ENCODE measurements at places on chromosomes 6 and 20.

GRCh38 chr20:32068174-32068573 lies 16.1 kb downstream of the HCK start:
- DNase-seq: no peak

DNA sequence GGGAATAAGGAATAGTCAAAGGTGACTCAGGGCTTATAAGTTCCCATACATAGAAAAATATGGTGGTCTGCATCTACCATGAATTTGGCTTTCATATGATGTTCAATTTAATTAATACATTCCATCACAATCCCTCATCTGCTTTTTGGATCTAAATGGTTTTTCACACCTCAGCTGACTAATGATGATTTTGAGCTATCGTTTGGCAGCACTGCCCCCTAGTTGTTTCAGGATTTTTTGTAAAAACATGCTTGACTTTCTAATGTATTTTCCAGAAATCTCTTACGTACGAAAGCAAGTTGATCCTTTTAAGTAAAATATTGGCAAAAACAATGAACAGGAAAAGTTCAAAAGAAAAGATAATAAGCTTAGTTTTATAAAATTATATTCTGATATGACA lies 408.6 kb upstream of the ADGRB3 start:
- no peak for DNase-seq

DNA sequence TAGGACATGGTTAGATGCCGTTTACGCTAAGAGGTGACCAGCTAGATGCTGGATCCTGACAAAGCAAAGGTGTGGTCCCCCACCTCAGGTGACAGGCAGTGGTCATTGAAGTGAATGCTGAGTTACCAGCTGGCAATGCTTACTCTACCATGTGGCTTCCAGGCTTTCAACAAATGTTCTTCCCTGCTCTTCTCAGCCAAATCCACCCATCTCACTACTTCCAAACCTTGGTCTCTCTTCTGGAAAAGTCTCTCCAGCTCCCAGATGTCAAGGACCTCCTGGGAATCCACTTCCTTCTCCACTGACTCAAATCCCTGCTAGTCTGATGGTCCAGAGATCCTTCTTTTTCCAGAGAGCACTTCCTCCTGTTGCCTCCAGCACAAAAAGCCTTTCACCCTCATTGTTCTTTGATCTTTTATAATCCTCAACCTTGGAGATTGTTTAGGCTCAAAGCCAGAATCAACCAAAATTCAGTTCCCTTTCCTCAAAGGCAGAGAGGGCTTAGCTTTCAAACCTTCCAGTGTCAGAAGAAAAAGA lies 228.0 kb downstream of the ZNF217 start:
- DNase-seq: no peak

DNA sequence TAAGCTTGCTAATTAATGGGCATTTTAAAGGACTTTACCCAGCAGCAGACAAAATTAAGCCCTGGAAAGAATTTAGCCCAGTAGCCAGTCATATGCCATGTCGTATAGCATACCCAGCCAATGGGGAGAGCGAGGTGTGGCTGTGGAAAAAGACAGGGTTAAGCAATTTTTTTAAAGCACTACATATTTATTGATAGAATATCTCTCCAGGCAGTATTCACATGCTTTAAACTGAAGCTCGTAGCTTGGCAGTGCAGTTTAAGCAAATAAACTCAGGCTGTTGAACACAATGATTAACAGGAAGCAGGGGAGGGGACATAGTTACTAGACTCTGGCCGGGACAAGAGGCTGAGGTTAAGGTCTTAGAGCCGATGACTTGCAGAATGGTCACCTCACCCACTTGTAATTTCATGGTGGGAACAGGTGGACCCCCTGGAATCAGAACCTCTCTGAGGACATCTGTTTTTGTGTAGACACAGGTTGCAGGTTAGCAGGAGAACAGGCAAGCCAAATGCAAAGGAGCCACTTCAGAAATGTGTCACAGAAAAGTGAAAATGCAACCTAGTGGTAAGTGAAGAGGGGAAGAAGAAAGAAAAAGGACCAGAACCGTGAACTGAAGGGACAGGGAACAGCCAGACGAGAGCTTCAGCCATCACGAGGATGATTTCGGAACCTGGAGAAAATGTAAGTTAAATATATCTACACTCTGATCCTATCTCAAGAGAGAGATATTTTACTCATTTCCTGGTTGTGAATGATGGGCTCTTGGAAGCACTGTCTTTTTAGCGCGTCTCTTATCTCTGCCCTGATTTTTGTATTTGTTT lies 7.2 kb downstream of the GCNT2 start:
- DNase-seq: no peak

GRCh38 chr6:161948462-161948861 lies 674.6 kb upstream of the AGPAT4 start:
- no peak for DNase-seq

GRCh38 chr6:88377976-88378568 lies 211.9 kb upstream of the CNR1 start:
- no peak for DNase-seq

DNA sequence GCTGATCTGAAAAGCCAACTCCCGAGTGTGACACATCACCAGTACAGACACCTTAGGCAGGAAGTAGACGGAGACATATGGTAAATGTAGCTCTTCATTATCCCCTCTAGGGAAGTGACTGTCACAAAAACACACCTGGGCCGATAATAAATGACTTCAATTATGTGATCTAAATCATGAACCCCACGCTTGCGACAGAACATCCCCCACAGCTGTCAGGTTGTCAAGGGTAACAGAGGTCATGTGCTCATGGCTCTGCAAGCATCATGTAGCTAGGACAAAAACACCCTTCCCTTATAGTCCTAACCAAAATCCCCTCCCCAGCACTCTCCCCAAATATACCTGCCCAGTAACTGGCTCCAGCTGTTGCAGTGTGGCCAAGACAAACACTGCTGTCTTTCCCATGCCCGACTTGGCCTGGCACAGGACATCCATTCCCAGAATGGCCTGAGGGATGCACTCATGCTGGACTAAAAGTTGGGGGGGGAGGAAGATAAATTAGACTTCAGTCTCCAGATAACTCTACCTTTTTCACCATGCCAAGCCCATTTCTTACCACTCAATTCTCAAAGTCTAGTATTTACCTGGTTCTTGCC lies 2.9 kb downstream of the DDX39B start:
- no peak for DNase-seq

GRCh38 chr6:116253188-116253504 lies 729 bp downstream of the TSPYL4 start:
- no peak for DNase-seq

- DNase-seq: no peak
Measured at GRCh38 chr20:17636523-17637412, 45.3 kb downstream of the RRBP1 start.

- no peak for DNase-seq
Measured at GRCh38 chr6:108133594-108134179, 32.1 kb upstream of the NR2E1 start.

- no peak for DNase-seq
Measured at GRCh38 chr6:154356113-154356512, 490 bp downstream of the IPCEF1 start.

DNA sequence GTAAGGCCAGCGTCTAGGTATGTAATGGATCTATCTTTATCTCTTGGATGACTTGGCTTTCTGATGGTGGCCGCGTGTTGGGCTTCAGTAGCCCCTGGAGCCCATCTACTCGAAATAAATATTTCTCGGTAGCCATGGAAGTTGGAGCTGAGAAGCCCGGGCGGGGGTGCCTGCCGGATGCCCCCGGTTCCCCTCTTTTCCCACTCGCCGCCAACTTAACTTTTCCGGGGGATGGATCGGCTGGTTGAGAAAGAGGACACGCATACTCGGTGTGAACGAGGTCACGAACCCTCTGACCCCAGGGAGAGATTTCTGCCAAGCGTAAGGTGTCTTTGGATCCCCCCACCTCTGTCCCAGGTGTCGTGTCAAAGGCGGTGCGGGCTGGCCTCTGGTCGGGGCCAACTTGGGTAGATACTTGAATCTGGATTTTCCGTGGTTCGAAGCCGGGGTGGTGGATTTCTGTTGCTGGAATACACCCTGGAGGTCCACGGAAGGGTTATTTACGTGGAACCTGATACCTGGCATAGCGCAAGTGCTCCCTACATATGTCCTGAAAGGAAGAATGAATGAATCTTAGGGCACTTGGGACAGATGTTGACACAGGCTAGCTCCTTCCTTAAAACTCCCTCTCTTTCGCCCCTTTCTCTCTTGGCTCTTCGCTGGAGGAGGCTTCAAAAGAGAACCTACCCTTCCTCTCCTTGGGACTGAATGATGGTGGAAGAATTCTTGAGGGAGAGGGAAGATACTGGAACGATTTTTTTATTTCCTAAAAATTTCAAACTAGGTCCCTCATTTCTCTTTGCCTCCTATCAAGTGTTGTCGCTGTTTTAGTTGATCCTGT lies 996 bp downstream of the DOK5 start:
- DNase-seq: no peak

GRCh38 chr6:5219011-5219691 lies 41.6 kb downstream of the LYRM4 start:
- no peak for DNase-seq

GRCh38 chr6:132128424-132128823 lies 177.3 kb upstream of the CCN2 start:
- DNase-seq: no peak

GRCh38 chr20:1934721-1935573 lies 39.7 kb downstream of the SIRPA start:
- DNase-seq: no peak

GRCh38 chr6:28742668-28743270 lies 181.0 kb downstream of the TRIM27 start:
- DNase-seq: no peak

DNA sequence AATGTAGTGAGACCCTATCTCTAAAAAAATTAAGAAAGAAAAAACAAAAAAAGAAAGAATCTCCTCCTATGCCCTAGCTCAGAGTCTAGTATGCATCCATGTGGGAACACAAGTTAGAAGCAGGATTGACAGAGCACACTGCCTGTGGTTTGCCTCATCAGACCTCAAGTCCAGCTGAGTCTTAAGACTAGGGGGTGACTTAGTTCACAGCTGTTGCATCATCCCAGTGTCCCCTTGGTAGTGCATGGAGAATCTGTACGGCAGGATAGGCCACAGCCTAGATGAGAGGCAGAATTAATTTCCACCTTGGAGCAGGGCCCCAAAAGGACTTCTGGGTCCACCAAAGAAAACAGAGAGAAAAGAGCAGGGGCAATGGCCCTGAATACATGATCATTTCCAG lies 13.7 kb downstream of the PNPLA1 start:
- DNase-seq: no peak

GRCh38 chr6:148385379-148385778 lies 42.7 kb downstream of the SASH1 start:
- no peak for DNase-seq

- no peak for DNase-seq
Measured at GRCh38 chr6:140183881-140184280, 809.4 kb upstream of the CITED2 start.

GRCh38 chr6:136732889-136733288 lies 59.4 kb downstream of the MAP3K5 start:
- DNase-seq: no peak

- no peak for DNase-seq
Measured at GRCh38 chr6:39080246-39080875, 31.8 kb downstream of the GLP1R start.

GRCh38 chr6:659716-660581 lies 3.0 kb upstream of the HUS1B start:
- no peak for DNase-seq

DNA sequence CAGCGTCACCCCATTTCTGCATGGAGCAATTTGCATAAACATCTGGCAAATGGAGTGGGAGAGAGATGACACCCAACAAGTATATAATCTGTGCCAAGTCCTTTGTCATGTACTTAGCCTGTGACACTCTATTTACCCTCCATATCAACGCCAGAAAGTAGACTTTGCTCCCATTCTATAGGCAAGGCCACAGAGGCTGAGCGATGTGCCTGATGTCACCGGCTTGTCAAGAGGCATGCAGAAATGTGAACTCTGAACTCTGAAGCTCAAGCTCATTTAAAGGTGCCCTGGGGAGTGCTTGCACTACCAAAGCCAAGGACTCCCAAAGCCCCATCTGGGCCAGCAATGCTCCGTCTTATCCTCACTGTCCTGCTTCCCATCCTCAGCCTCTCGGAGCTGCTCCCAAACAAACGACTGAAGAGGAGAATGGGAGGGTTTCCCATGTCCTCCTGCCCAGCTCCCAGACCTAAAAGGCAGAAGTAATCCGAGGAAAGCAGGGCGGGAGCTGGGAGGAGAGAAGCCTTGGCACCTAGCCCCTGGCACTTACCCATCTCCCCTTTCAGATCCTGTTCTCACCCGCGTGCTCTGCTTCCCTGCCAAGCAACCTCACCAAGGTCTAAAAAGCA lies 9.2 kb downstream of the CPNE5 start:
- DNase-seq: no peak

- DNase-seq: no peak
Measured at GRCh38 chr20:45918182-45918737, 6.3 kb upstream of the PLTP start.

GRCh38 chr6:27145731-27146455 lies 101.6 kb upstream of the PRSS16 start:
- DNase-seq: peak; percentile 56

DNA sequence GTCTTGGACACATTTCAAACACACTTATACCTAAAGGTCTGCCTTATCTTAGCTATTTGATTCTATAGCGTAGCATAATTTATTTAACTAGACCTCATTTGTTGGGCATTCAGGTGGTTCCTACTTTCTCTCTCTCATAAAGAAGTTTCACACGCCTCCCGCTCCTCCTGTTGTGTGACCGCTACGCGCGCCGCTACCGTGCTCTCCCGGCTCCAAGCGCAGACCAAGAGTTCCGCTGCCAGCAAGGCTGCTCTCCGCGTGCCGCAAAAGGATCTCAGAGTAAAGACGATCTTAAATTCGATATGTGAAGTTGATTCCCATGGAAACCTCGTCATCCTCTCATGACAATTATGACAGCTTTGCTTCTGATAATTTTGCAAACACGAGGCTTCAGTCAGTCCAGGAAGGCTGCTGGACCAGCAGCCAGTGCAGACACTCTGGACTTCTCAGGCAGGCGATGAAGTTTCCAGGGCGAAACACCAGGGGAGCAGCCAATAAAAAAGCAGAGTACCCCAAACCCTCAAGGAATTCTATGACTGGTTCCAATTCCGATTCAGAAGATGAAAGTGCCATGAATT lies 20.4 kb downstream of the PRSS16 start:
- DNase-seq: no peak

All from stimulated activated CD8-positive, alpha-beta memory T cell treated with anti-CD3 and anti-CD28 coated beads, Interleukin-7, amount 100 ng/mL, for 1 hour (primary cell).